ENCODE measurements at places on chromosomes 11 and 22.

- DNase-seq: no peak
Observed at GRCh38 chr11:131546218-131546895, 175.9 kb downstream of the NTM start.

DNA sequence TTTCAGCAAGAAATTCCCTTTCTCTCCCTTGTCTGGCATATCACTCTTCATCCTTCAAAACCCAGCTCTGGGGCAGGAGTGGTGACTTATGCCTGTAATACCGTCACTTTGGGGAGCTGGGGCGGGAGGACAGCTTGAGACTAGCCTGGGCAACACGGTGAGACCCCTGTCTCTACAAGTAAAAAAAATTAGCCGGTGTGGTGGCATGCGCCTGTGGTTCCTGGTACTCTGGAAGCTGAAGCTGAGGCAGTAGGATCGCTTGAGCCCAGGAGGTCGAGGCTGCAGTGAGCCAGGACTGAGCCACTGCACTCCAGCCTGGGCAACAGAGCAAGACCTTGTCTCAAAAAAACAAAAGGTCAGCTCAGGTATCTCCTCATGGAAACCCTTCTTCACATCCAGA is 1.4 kb upstream of the RCE1 start:
- DNase-seq: no peak

DNA sequence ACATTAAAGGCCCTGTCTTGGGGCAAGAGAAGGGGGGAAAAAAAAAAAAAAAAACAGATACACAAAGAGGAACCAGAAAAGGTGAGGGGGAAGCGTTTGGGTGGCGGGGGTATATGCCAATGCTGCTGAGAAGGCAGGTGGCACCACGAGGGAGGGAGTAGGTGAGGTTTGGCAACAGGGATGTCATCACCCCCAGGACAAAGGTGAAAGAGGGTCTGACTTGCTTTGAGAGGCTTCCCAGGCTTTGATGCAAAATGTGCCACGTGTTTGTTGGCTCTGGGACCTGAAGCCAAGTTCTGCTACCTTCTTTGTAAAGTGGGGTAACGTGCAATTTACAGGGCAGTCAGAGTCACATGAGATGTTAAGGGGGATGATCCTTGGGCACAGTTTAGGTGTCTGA is 4.1 kb downstream of the YPEL1 start:
- no peak for DNase-seq

DNA sequence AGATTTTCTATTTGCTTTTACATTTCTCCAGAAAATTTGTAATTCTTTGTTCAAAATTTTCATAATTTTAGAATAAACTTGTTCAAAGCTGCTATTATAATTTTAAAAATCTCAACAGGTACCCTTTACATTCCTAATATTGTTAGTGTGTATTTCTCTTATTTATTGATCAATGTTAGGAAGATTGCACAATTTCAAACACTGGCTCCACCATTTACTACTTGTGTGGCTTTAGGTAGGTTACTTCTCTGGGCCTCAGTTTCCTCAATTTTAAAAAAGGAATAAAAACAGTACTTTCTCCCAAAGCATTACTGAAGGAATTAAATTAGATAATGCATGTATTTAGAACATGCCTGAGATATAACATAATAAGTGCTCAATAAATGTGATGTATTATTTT is 180.2 kb downstream of the SBF2 start:
- no peak for DNase-seq

GRCh38 chr11:72037554-72038311 is 39.0 kb downstream of the IL18BP start:
- DNase-seq: no peak

Measured in activated CD4-positive, alpha-beta T cell treated with anti-CD3 and anti-CD28 coated beads, Interleukin-2, amount 50 U/mL, for 48 hours (primary cell).